Neural crest cell (in vitro differentiated cells): ENCODE measurements at places on chromosomes 4 and X. TPM values are rescaled to one million over a fixed set of nuclear protein-coding genes. Genes with fewer than 3 reads are reported as not detected.

DNA sequence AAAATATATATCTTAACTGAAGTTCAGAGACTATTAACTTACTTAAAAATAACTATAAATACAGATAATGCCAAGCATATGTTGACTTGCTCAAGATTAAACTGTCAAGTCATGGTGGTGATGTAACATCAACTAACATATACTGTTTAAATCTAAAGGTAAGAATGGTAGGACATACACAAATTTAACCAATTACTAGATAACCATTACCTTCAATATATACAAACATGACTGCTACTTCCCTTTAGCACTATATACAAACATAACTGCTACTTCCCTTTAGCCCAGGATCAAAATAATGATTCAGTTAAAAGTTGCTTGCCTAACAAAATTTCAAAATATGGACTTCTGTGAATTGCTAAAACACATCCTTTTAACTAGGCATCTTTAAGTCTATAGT is 14.9 kb downstream of the HNRNPD start:
- H3K4me3 ChIP-seq, result no peak overlapping the region
- H3K4me1 ChIP-seq, result peaks cover 22% of the 10 kb centered on the region
- no peaks in the 10 kb centered on the region for H3K27me3 ChIP-seq
- no peak for DNase-seq

GRCh38 chr4:39802005-39802404 is 104.1 kb downstream of the UBE2K start:
- no peak overlapping the region for H3K4me3 ChIP-seq
- DNase-seq, result no peak
- H3K27ac ChIP-seq, result no peak overlapping the region
- no peaks in the 10 kb centered on the region for H3K36me3 ChIP-seq
- H3K4me1 ChIP-seq, result no peaks in the 10 kb centered on the region

Gene AP1S2
- total RNA-seq, result 136 and 141 TPM in 2 replicates

Gene COX18
- 20.1 and 20.4 TPM in 2 replicates for total RNA-seq

DNA sequence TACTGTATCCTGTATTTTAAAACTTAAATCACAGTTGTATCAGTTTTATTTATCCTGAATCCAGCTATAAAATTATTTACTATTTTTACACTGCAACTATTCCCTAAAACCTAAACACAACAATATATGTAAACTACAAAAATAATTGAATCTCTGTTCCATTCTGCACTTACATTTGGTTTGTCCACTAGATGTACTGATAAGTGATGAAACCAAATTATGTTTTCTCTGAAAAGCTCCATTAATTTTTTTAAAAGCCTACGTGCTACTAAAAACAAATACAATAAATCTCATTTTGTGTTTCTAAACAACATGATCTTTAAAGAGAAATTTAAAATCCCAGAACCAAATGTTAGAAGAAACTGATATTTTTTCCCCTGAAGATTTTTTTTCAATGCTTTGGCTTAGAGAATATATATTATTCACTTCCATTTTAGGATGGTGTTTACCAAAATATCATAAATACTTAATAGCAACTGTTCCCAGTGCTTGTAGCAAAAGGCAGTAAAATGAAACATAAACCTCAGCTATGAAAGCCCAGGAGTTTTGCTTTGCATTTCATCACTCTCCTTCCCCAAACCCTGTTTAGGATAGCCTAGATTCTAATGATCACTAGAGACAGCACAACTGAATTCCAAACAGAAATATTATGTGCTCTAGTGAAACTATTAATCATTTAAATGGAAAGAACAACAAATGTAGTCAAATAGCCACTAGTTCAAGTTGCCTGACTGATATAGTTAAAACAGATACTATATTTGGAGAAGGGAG is 19.7 kb downstream of the ANTXR2 start:
- H3K4me1 ChIP-seq, result peaks cover 20% of the 10 kb centered on the region
- H3K27ac ChIP-seq, result no peak overlapping the region
- H3K4me3 ChIP-seq, result no peak overlapping the region
- DNase-seq, result no peak

DNA sequence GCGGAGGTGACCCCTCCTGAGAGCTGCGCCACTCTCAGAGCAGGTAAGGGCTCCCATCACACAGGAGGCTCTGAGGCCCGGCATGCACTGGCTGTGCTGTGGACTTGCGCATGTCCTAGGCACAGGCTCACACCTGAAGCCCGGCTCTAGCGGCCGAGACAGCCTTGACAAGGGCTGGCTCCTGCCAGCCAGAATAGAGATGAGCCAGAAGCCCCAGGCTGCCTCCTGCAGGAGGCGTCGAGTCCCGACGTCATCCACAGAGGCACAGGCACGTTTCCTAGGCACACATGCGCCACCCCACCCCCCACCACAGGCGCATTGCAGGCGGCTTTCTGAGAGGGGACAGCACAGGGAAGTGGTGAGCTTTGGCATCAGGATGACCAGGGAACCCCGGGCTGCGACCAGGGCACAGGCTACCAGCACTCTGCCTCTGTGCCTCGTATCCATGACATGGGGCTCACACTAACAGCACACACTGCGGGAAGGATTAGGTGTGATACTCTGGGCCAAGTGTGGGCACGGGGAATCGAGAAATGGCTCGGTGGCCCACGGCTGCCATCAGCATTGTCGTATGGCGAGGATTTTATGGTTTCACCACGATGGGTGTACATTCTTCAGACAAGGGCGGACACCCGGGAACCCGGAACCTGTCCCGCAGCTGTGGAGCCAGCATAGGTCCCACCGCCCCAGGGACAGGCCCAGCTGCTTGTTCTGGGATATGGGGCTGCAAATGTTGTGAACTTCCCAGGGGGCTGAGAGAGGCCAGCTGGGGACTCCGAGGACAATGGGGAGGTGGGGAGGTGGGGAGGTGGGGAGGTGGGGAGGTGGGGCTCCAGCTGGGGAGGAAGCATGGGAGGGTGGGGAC is 90.7 kb upstream of the ADRA2C start:
- DNase-seq, result no peak
- H3K27ac ChIP-seq, result no peak overlapping the region

Gene TSPAN6
- total RNA-seq, result 69.7 and 71.4 TPM in 2 replicates

Gene TRIM60
- not detected in 2 replicates for total RNA-seq

Gene NIPAL1
- 0.41 and 0.68 TPM in 2 replicates for total RNA-seq
